Colonic mucosa (tissue), 4 donors: ENCODE measurements at places on chromosomes 1 and 21.

DNA sequence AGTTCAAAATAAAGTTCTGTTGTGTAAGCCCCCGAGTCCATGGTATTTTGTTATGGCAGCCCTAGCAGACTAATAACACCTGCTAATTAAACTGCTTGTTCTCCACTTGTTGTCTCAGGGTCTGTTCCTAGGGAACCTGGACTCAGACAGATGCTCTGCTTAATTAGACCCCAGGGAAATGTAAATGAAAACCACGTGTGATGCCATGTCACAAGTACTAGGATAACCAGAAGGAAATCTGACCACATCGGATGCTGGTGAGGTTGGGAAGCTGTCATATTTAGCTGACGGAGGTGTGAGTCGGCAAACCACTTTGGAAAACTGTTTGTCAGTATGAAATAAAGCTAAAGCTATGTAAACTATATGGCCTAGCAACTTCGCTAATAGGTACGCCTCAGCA is 19.6 kb downstream of the EDN2 start:
- peaks cover 13% of the 10 kb centered on the region for H3K4me1 ChIP-seq
- no peaks in the 10 kb centered on the region for H3K27me3 ChIP-seq
- no peak for DNase-seq
- H3K27ac ChIP-seq: no peak overlapping the region

DNA sequence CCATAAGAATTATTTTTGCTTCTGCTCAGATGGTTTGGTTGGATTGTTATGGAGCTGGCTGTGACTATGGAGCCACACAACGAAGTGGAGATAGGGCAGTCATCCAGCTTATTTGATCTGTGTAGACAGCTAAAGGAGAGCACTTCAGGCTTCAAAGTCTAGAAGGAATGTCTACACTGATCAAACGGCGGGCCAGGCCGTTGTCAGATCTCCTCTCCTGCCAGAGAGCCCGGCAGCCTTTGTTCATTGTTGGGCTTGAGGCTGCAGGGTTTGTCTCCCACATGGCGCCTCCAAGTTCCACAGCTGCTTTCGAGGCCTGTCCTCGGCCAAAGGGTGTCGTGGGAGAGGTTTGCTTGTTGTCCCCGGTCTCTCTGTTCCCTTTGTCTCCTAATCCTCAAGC is 2.8 kb upstream of the STMN1 start:
- H3K4me3 ChIP-seq: no peak overlapping the region
- H3K27ac ChIP-seq: no peak overlapping the region
- H3K4me1 ChIP-seq: peaks cover 5% of the 10 kb centered on the region

DNA sequence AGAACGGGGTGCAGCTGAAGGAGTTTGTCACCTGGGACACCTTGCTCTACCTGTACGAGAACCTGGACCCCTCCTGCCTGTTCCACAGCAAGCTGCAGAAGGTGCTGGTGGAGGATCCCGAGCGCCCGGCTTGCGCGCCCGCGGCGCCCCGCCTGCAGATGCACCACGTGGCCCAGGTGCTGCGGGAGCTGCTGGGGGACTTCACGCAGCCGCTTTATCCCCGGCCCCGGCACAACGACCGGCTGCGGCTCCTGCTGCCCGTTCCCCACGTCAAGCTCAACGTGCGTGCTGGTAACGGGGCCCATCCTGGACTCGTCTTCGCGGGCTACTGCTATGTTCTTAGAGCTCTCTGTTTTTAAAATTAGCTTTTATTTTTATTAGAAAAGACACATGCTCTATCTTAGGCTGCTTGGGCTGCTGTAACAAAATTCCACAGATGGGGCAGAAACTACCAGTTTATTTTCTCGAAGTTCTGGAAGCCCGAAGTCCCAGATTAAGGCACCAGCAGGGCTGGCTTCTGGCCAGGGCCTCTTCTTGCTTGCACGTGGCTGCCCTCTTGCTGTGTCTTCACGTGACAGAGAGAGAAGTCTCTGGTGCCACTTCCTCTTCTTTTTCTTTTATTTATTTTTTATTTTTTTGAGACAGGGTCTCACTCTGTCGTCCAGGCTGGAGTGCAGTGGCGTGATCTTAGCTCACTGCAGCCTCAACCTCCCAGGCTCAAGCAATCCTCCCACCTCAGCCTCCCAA is 38.1 kb downstream of the TRPM2 start:
- no peaks in the 10 kb centered on the region for H3K36me3 ChIP-seq
- no peak overlapping the region for H3K4me3 ChIP-seq
- H3K27ac ChIP-seq: no peak overlapping the region
- no peaks in the 10 kb centered on the region for H3K27me3 ChIP-seq

DNA sequence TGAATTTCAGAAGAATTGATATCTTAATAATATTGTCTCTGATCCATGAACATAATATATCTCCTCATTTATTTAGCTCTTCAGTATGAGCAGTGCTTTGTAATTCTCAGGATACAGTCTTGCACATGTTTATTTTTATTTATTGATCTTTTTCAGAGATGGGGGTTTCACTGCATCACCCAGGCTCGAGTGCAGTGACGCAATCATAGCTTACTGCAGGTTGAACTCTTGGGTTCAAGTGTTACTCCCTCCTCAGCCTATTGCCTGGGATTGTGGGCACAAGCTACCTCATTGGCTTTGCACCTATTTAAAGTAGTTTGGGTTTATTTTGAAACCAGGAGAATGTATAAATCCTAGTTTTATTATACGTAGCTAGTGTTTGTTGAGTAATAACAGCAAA is 4.7 kb downstream of the RPS6KC1 start:
- H3K27me3 ChIP-seq: no peaks in the 10 kb centered on the region
- DNase-seq: no peak
- no peak overlapping the region for H3K27ac ChIP-seq
- no peak overlapping the region for H3K4me3 ChIP-seq
- no peaks in the 10 kb centered on the region for H3K36me3 ChIP-seq
- no peaks in the 10 kb centered on the region for H3K4me1 ChIP-seq

- H3K4me1 ChIP-seq: no peaks in the 10 kb centered on the region
- no peak overlapping the region for H3K4me3 ChIP-seq
- no peaks in the 10 kb centered on the region for H3K27me3 ChIP-seq
- DNase-seq: no peak
These were observed 277.5 kb upstream of the KAZN start for GRCh38 chr1:14320986-14321385.

GRCh38 chr1:182262425-182262824 is 129.2 kb downstream of the GLUL start:
- H3K27me3 ChIP-seq: no peaks in the 10 kb centered on the region
- H3K36me3 ChIP-seq: no peaks in the 10 kb centered on the region
- H3K4me1 ChIP-seq: no peaks in the 10 kb centered on the region
- no peak overlapping the region for H3K4me3 ChIP-seq
- no peak overlapping the region for H3K27ac ChIP-seq

GRCh38 chr1:97743129-97743528 is 177.7 kb downstream of the DPYD start:
- H3K4me3 ChIP-seq: no peak overlapping the region
- no peaks in the 10 kb centered on the region for H3K36me3 ChIP-seq
- no peak overlapping the region for H3K27ac ChIP-seq
- H3K27me3 ChIP-seq: no peaks in the 10 kb centered on the region

- no peak overlapping the region for H3K4me3 ChIP-seq
- H3K27me3 ChIP-seq: no peaks in the 10 kb centered on the region
- H3K36me3 ChIP-seq: no peaks in the 10 kb centered on the region
- H3K27ac ChIP-seq: no peak overlapping the region
- no peak for DNase-seq
These were observed 78.5 kb downstream of the RUNX1 start for GRCh38 chr21:34970566-34970965.

DNA sequence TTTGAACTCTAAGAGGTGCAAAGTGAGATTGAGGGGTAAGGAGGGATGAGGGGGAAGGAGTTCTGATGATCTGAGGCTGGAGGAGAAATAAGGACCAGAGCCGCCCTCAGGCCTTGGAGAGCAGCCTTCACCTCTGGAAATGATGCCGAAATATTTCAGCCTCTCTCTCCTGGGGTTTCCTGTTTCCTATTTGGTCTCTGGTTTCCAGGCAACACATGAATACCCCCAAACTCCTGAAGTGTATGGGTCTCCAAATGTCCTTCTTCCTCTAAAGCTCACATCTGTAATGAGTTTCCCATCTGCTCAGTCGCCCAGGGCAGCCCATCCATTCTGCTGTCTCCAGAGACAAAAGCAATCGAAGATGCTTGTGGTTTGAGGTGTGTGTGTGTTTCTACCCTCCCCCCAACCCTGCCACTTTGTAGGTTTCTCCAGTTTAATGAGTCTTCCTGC is 52.0 kb upstream of the FAM20B start:
- no peaks in the 10 kb centered on the region for H3K27me3 ChIP-seq
- H3K4me3 ChIP-seq: no peak overlapping the region
- H3K27ac ChIP-seq: no peak overlapping the region

DNA sequence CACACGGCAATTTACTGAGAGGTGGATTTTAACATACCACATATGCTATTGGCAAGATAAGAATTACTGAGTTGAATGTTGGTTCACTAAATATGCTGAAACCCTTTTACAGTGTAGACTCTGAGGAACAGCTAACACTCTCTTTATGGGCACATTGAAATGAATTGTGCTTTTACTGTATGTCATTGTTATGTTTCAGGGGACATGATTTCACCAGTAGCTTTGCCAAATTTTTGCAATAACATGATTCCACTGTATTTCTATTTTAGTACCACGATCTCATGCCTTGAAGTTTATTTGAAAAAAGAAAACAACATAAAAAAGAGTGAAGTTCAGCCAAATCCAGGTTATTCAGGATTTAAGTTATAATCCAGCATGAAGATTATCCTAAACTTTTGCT is 188.5 kb downstream of the HLX start:
- DNase-seq: no peak
- no peak overlapping the region for H3K4me3 ChIP-seq
- no peak overlapping the region for H3K27ac ChIP-seq
- H3K4me1 ChIP-seq: no peaks in the 10 kb centered on the region
- no peaks in the 10 kb centered on the region for H3K36me3 ChIP-seq
- no peaks in the 10 kb centered on the region for H3K27me3 ChIP-seq

- peaks cover 11% of the 10 kb centered on the region for H3K4me1 ChIP-seq
- peak; percentile 65 for DNase-seq
- H3K27me3 ChIP-seq: no peaks in the 10 kb centered on the region
- no peaks in the 10 kb centered on the region for H3K36me3 ChIP-seq
- H3K4me3 ChIP-seq: no peak overlapping the region
These were observed 200.8 kb downstream of the RHOU start for GRCh38 chr1:228935855-228936727.
